ENCODE measurements at places on chromosomes 3 and 15. TPM values are rescaled to one million over a fixed set of nuclear protein-coding genes. Genes with fewer than 3 reads are reported as not detected.

- DNase-seq: no peak
- no peak overlapping the region for H3K27ac ChIP-seq
- no peaks in the 10 kb centered on the region for H3K36me3 ChIP-seq
- no peaks in the 10 kb centered on the region for H3K4me1 ChIP-seq
Measured at GRCh38 chr15:36468746-36469145, 110.7 kb upstream of the CDIN1 start.

DNA sequence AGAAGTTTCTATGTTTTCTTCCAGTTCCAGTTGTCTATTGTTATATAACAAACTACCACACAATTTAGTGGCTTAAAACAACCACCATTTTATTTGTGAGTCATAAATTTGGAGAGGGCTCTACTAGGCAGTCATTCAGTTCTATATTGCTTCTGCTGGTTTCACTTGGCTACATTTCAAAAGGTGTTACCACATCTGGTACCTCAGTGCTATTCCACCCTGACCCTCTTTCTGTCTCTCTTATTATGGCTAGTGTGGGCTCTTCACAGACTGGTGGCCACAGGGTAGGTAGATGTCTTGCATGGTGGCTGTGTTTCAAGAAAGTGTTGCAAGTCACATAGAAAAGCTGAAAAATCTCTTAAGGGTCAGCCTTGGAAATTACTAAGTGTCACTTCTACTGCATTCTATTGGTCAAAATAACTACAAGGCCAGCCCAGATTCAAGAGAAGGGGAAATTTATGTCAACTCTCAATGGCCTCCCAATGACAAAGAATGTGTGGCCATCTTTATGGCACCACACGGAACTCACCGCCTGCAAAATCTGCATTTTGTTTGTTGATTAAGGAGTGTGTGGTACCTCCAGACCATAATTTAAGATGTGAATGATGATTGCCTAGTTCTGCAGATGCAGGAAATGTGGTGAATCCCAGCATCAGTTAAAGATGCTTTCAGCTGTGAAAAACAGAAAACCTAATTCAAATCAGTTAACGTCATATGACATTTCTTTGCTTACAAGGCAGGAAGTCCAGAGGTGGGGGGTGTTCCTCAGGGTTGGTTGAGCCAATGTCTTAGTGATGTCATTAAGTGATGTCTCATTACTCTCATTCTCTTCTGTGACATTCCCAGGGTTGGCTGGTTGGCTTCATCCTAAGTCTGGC, 105.8 kb upstream of the RASGRP1 start:
- no peak for DNase-seq
- no peak overlapping the region for H3K4me3 ChIP-seq
- H3K27ac ChIP-seq: no peak overlapping the region
- no peaks in the 10 kb centered on the region for H3K36me3 ChIP-seq
- peaks cover 6% of the 10 kb centered on the region for H3K27me3 ChIP-seq

Gene ITPR1
- polyA plus RNA-seq: 13.8 TPM

- H3K27ac ChIP-seq: no peak overlapping the region
- H3K27me3 ChIP-seq: no peaks in the 10 kb centered on the region
- no peaks in the 10 kb centered on the region for H3K4me1 ChIP-seq
- no peak overlapping the region for H3K4me3 ChIP-seq
- no peak for DNase-seq
Measured at GRCh38 chr3:138172625-138173024, 2.1 kb downstream of the DBR1 start.

GRCh38 chr15:33374226-33374914, 63.6 kb downstream of the RYR3 start:
- no peaks in the 10 kb centered on the region for H3K36me3 ChIP-seq
- no peak overlapping the region for H3K27ac ChIP-seq
- peak; percentile 12 for DNase-seq
- no peaks in the 10 kb centered on the region for H3K27me3 ChIP-seq

Gene ZCWPW2
- not detected for polyA plus RNA-seq
